ENCODE measurements at places on chromosomes 2 and 18.

DNA sequence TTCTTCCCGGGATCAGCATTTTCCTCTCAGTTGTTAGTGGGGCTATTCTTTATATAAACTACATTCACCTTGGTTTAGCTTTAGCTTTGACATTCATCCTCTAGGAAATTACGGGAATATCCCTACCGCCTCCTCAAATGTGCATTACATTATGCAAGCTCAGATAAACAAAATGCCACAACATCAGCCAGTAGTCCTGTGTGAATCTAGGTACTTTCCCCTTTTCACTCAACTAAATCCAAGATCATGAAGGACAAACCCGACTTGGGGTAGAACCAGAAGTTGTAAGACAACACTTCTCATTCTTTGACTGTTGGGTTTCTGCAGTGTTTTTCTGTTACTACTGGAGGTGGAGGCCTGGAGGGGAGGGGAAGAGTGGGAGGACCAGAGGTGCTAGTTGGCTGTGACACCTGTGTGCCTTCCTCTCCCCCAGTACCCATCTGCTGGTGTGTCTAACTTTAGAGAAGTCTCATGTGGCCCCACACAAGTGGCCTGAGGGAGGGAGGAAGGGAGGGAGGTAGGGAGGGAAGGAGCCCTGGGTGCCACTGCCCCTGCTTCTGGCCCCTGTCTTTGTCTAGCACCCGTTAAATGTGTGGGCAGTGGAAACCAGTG, 84.8 kb upstream of the BCL2L11 start:
- no peak overlapping the region for H3K4me3 ChIP-seq
- no peak for DNase-seq
- peaks cover 43% of the 10 kb centered on the region for H3K4me1 ChIP-seq
- H3K36me3 ChIP-seq: no peaks in the 10 kb centered on the region
- H3K27me3 ChIP-seq: no peaks in the 10 kb centered on the region
- H3K27ac ChIP-seq: no peak overlapping the region

- H3K4me3 ChIP-seq: no peak overlapping the region
- H3K27me3 ChIP-seq: no peaks in the 10 kb centered on the region
- no peaks in the 10 kb centered on the region for H3K4me1 ChIP-seq
- no peak overlapping the region for H3K27ac ChIP-seq
- DNase-seq: no peak
- no peaks in the 10 kb centered on the region for H3K36me3 ChIP-seq
These were observed 618.0 kb downstream of the NYAP2 start for GRCh38 chr2:226017537-226017936.

- no peak for DNase-seq
- no peaks in the 10 kb centered on the region for H3K36me3 ChIP-seq
These were observed 62.9 kb downstream of the PDCL3 start for GRCh38 chr2:100625717-100626116.

DNA sequence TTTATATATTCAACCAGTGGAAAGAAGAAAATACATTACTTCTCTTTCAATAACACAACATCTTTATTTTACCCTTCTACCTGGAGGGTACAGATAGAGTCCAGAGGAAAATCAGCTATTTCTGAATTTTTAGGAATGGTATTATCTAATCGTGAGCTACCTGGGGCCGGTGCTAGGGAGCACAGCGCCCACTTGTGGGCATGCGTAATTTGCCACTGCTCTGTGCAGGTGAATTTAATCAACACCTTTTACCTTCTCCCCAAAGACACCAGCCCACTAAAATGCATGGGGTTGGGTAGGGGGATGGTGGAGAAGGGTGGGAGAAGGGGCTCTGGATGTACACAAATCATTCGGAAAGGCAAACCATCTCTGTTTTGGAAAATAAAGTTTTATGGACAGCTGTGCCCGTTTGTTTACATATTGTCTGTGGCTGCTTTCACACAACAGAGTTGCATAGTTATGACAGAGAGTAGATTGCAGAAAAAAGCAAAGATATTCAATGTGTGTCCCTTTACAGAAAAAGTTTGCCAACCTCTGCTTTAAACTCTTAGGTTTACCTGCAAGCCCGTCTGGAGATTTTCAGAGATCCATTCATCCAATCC, 51.5 kb upstream of the DCC start:
- no peaks in the 10 kb centered on the region for H3K4me1 ChIP-seq
- H3K27ac ChIP-seq: no peak overlapping the region
- H3K27me3 ChIP-seq: no peaks in the 10 kb centered on the region
- peak; percentile 26 for DNase-seq
- H3K4me3 ChIP-seq: no peak overlapping the region

DNA sequence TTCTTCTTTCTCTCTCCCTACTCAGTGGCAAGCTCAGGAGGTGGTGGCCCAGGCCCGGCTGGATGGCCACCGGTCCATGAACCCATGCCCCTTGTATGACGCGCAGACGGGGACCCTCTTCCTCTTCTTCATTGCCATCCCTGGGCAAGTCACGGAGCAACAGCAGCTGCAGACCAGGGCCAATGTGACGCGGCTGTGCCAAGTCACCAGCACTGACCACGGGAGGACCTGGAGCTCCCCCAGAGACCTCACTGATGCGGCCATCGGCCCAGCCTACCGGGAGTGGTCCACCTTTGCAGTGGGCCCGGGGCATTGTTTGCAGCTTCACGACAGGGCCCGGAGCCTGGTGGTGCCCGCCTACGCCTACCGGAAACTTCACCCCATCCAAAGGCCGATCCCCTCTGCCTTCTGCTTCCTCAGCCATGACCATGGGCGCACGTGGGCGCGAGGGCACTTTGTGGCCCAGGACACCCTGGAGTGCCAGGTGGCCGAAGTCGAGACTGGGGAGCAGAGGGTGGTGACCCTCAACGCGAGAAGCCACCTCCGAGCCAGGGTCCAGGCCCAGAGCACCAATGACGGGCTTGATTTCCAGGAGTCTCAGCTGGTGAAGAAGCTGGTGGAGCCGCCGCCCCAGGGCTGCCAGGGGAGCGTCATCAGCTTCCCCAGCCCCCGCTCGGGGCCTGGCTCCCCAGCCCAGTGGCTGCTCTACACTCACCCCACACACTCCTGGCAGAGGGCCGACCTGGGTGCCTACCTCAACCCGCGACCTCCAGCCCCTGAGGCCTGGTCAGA, 1.8 kb downstream of the NEU2 start:
- H3K36me3 ChIP-seq: no peaks in the 10 kb centered on the region
- no peaks in the 10 kb centered on the region for H3K4me1 ChIP-seq
- no peaks in the 10 kb centered on the region for H3K27me3 ChIP-seq
- H3K27ac ChIP-seq: no peak overlapping the region
- no peak overlapping the region for H3K4me3 ChIP-seq
- DNase-seq: no peak

DNA sequence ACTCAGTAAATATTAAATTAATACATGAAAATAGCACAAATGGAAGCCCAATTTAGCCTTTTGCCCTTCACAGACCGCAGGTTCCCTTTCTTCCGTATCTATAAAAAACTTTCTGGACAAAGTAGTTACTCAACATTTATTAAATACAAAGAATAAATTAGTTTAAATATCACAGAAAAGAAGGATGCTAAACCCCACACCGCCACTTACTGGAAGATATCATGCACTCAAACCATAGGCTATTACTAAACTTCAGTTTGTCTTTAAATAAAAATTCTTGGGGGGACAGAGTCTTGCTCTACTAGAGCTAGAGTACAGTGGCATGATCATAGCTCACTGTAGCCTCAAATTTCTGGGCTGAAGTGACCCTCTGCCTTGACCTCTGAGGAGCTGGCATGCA, 120.7 kb upstream of the FHL2 start:
- peaks cover 14% of the 10 kb centered on the region for H3K4me1 ChIP-seq
- DNase-seq: no peak
- H3K27ac ChIP-seq: no peak overlapping the region
- no peaks in the 10 kb centered on the region for H3K36me3 ChIP-seq

DNA sequence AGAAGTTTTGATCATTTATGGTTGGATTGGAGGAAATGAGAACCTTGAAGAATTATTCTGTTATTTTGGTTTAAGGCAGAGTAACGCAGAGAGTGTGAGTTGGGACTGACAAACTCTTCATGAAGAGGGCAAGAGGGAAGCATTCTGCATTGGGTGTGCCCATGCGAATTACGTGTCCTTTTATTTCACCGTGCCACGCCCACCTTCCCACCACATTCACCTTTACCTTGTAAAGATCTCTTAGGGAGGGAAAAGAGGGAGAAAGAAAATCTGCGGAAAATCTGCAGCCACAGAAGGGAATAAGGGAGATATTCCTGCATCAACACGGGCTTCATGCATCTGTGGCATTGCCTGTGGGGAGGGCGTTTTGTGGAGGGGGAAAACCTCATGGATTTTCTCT, 31.8 kb downstream of the SLC9A4 start:
- peaks cover 4% of the 10 kb centered on the region for H3K4me1 ChIP-seq

Data from large intestine (tissue), 12 donors.